ENCODE measurements at places on chromosomes 4 and X.
A peak's percentile ranks its signal among the peaks of the same experiment; 100 is the strongest.

GRCh38 chr4:17650406-17650805, 36.0 kb downstream of the MED28 start:
- peak; percentile 37 for DNase-seq

DNA sequence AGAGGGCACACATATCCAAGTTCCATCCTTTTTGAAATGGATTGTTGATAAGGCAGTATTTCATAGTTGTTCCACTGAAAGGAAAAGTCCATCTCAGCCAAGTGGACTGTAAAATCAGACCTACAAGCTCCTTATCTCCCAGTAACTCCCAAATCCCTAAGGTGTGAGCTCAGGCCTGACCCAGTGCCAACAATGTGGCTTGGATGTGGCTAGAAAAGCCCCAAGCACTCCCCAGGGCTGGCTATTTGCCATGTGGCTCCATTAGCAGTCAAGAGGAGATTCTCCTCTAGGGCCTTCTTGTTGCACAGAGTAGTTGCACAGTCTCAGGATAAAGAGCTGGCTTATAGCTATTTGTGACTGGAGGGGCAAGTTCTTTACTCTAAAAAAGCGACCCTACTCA, 25.0 kb upstream of the DGKK start:
- no peak for DNase-seq

GRCh38 chrX:118734909-118735308, 7.5 kb downstream of the IL13RA1 start:
- no peak for DNase-seq

DNA sequence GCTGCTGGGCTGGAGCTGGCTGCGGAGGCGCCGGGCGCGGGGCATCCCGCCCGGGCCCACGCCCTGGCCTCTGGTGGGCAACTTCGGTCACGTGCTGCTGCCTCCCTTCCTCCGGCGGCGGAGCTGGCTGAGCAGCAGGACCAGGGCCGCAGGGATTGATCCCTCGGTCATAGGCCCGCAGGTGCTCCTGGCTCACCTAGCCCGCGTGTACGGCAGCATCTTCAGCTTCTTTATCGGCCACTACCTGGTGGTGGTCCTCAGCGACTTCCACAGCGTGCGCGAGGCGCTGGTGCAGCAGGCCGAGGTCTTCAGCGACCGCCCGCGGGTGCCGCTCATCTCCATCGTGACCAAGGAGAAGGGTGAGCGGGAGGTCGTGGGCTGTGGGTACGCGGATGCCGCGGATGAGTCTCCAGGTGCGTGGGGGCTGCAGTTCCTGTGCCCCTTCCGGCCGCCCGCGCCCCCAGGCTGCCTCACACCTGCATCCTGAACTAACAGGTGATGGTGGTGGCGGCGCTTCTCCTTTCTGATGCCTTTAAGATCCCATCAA, 499 bp downstream of the CYP2U1 start:
- no peak for DNase-seq

DNA sequence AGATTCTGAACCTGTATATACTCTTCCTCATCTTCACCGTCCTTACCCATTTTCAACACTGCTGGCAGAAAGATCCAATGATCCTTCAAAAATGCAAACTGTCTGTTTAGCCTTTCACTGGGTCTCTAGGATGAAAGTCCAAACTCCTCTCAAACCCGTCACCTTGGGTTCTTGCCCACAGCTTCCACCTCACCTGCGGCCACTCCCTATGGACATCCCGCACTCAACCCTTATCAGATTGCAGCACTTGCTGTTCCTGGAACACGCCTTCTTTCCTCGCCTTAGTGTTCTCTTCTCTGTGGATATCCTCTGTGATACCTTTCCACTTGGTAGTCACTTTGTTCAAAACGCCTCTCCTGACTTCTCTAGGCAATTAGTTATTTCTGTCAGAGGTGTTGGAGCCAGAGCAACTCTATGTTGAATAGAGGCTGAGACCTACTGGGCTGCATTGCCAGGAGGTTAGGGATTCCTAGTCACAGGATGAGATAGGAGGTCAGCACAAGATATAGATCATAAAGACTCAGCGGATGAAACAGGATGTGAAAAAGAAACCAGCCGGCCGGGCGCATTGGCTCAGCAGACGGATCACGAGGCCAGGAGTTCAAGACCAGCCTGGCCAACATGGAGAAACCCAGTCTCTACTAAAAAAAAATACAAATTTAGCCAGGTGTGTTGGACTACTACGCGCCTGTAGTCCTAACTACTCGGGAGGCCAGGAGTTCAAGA, 4.2 kb upstream of the NOCT start:
- DNase-seq: no peak

DNA sequence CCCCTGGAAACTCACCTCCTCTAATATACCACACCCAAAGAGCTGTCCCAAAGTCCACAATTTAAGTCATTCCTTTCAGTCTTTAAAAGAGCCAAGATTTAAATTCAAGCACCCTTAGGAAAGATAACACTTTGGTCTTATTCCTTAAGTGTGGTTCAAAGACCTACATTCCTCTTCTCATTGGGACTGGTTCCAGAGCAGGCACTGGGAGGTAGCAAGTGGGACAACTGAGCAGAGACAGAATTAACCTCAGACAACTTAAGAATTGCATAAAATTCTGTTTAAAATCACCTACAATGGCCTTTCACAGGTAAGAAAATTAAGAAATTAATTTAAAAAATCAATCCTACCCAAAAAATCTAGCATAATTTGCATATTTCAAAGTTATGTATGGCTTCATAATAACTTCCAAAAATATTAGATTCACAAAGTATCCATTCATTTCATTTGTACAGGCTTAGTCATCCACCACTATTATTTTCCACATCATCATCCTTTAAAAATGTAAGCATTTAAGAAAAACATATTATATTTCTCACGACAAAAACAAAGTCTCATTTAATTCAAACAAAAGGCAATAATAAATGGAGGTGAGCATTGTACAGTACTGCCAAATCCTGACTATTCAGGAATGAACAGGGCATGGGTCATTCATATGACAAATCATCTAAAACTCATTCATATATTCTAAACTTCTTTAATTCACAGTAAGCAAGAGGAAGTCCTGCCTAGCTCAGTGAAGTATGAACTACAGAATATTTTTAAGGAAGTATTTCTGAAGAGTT, 13.6 kb downstream of the PRSS12 start:
- peak; percentile 14 for DNase-seq

DNA sequence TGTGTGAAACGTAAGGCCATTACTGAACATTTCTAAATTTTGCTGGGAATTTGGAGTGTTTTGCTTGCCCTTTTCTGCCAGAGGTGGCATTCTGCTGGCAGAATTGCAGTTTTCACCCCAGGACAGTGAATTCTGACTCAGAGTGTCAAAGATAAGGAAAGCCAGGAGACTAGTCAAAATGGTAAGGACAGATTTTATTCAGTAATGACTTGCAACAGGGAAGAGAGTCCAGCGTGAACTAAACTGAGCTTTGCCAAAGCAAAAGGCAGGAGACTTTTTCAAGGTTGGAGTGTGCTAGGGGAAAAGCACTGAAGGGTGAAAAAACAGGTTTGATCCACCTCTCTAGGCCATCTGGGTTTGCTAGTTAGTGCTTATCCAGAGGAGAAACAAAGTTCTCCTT, 19.4 kb downstream of the MRFAP1 start:
- no peak for DNase-seq

- DNase-seq: peak; percentile 64
Measured at GRCh38 chr4:10582059-10582686, 102.4 kb downstream of the CLNK start.

DNA sequence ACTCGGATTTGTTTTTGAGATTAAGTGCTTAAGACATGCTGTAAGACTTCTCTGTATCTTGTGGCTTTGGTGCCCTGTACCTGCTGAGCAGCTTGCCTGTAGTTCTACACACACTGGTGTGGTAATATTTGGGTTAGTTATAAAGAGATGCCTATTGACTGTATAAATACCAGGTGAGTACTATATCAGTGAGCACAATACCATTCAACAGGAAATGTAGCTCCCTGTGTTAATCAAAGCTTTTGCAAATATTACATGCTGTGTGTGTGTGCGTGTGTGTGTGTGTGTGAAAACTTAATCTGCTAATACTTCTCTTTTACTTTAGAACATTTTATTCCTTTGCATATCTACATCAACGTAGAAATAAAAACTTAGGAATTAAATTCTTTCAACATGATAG, 30.1 kb downstream of the MYOZ2 start:
- DNase-seq: no peak

- DNase-seq: no peak
Measured at GRCh38 chr4:137530176-137530575, 2.1 kb downstream of the PCDH18 start.

DNA sequence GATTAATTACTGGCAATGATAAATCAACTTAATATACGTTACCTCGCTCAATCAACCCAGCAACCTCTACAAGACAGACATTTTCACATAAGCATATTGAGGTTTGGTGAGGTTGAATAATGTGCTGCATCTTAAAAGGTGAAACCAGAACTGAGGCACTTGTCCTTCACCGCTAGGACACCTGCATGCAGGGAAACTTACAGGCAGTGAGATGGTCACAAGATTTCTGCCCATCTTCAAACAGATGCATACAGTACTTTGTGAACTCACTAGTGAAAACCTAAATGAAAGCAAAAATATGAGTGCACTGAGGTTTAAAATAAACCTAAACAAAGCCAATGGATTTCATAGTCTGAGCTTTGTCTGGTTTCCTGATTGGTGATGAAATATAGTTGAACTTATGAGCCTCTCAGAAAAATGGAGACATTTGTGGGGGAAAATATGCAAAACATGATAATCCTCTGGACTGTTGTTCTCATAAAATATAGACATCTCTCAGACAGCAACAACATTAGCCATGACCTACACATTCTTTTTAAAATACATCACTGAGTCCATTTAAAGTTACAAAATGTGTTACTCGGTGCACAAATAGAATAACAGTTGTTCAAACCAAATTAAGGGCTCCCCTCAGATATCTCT, 20.9 kb upstream of the PRSS12 start:
- no peak for DNase-seq

DNA sequence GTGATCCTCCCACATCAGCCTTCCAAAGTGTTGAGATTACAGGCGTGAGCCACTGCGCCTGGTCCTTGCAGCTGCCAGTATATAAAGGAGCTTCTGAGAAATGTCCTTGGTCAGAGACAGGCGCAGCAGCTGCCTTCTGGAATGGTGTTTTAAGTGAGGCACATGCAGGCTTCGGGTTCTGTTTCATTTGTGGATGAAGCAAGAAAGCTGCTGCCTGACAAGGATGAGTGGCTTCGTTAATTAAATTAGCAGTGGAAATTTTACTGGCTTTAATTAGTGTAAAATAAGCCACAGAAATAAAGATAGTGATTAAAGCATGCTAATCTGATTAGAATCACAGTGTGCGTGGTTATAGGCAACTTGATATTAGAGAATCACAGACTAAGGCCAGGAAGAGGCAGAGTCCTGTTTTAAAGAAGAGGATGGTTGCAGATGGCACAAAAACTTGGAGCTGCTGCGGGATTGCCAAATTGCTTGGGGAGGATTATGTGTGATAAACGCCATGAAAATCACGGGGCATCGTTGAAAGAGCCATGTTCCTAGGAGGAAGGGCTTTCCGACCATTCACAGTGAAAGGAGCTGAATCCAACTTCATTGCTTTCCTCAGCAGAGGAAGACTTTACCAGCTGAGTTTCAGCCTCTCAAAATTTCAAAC, 348.4 kb upstream of the FAT1 start:
- DNase-seq: peak; percentile 85

GRCh38 chr4:129972257-129972656, 876.3 kb downstream of the C4orf33 start:
- no peak for DNase-seq

DNA sequence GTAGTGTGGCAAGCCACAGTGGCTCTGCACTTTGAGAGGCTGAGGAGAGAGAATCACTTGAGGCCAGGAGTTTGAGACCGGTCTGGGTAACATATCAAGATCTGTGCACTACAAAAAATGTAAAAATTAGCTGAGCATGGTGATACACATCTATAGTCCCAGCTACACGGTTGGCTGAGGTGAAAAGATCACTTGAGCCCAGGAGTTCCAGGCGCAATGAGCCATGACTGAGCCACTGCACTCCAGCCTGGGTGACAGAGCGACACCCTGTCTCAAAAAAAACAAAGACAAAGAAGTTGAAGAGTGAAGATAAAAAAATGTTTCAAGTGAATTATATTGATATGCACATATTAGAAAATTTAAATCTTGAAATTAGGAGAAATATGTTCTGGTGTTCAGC, 46.3 kb downstream of the SULT1B1 start:
- no peak for DNase-seq

DNA sequence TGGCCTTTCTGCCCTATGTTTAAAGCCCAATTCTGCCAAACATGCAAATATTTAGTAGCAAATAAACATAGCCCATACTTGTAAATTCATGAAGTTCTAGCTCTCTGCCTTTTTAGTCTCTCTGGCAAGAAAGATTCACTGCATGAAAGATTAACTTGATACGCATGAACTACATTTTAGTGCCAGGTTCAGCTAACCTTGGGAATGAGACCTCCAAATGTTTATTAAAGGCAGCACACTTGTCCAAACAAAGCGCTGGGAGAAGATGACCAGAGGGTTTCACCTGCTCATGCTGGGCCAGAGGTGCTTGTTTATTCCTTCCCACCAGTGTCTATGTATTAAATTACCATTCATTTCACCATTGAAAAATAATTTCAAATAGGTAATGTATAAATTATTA, 44.5 kb upstream of the IL1RAPL1 start:
- DNase-seq: no peak

GRCh38 chrX:76172325-76172893, 453 bp upstream of the PBDC1 start:
- DNase-seq: no peak

DNA sequence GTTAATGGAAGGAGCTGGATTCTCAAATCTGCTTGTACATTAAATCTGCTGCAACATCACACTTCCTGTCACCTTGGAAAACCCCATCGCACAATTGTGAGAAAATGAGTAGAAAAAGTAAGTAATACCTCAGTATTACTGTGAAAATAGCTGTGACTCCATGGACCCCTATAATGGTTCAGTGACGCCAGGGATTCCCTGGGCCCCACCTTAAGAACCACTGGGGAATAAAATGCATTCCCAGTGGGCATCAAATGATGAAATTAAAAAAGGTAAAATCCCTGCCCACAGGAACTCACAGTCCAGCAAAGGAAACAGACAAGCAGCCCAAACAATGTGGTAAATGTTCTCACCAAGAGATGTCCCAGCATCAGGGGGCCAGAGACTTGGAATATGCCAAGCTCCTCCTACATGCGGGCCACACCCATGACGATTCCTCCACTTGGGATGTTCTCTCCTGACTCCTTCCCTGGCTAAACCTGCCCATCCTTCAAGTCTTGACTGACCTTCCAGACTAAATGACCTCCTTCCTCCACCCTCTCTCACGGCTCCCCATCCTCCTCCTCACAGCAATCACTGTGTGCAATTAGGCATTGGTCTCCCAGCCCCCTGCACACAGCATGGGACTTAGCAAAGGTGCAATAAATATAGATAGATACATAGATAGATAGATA, 2.6 kb downstream of the EVC2 start:
- DNase-seq: no peak

GRCh38 chrX:119466970-119467369, 1.3 kb upstream of the SLC25A5 start:
- no peak for DNase-seq

- peak; percentile 26 for DNase-seq
Measured at GRCh38 chr4:10032625-10033024, 11.3 kb upstream of the SLC2A9 start.
